ENCODE measurements at places on chromosomes 7 and 10.

DNA sequence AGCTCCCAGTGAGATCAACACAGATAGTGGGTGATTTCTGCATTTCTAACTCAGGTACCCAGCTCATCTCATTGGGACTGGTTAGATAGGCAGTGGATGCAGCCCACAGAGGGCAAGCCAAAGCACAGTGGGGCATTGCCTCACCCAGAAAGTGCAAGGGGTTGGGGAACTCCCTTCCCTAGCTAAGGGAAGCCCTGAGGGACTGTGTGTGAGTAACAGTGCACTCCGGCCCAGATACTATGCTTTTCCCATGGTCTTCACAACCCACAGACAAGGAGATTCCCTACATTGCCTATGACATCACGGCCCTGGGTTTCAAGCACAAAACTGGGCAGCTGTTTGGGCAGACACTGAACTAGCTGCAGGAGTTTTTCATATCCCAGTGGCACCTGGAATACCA lies 62.8 kb downstream of the PPP1R3A start:
- no peak for DNase-seq
- H3K27me3 ChIP-seq: no peaks in the 10 kb centered on the region
- H3K4me3 ChIP-seq: no peak overlapping the region

GRCh38 chr7:121300685-121301420 lies 27.9 kb upstream of the WNT16 start:
- no peaks in the 10 kb centered on the region for H3K4me1 ChIP-seq
- H3K27me3 ChIP-seq: no peaks in the 10 kb centered on the region
- no peak for DNase-seq
- H3K27ac ChIP-seq: no peak overlapping the region

DNA sequence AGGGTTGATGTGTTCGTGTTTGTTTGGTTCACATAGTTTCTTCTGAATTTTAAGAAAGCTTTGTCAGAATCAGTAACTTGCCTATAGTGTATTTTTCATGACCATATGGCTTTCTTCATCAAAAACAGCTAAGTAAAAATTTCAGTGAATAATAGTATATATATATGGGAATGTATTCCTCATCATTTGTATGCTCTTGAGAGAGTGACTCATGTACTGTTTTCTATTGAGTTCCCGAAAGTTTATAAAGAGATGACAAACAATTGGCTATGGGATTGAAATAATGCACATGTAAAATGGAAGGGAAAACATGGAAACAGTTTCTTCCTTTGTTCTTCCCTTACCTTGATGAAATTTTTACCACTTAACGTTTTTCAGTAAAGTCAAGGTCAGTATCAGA lies 56.4 kb downstream of the KAT6B start:
- no peaks in the 10 kb centered on the region for H3K36me3 ChIP-seq
- H3K4me1 ChIP-seq: no peaks in the 10 kb centered on the region
- DNase-seq: no peak
- H3K27ac ChIP-seq: no peak overlapping the region
- H3K4me3 ChIP-seq: no peak overlapping the region

GRCh38 chr10:56823849-56824248 lies 462.8 kb upstream of the ZWINT start:
- no peak overlapping the region for H3K27ac ChIP-seq
- no peaks in the 10 kb centered on the region for H3K36me3 ChIP-seq
- H3K27me3 ChIP-seq: no peaks in the 10 kb centered on the region
- no peaks in the 10 kb centered on the region for H3K4me1 ChIP-seq
- no peak overlapping the region for H3K4me3 ChIP-seq

GRCh38 chr7:120218712-120219111 lies 54.3 kb upstream of the KCND2 start:
- H3K27me3 ChIP-seq: no peaks in the 10 kb centered on the region
- H3K4me1 ChIP-seq: no peaks in the 10 kb centered on the region
- no peak overlapping the region for H3K4me3 ChIP-seq
- no peak for DNase-seq
- H3K27ac ChIP-seq: no peak overlapping the region

GRCh38 chr7:2444476-2444875 lies 31.7 kb downstream of the GRIFIN start:
- H3K4me1 ChIP-seq: no peaks in the 10 kb centered on the region
- H3K4me3 ChIP-seq: no peak overlapping the region
- no peaks in the 10 kb centered on the region for H3K36me3 ChIP-seq
- DNase-seq: no peak
- no peaks in the 10 kb centered on the region for H3K27me3 ChIP-seq

GRCh38 chr10:103958996-103959395 lies 7.9 kb upstream of the SLK start:
- no peak overlapping the region for H3K27ac ChIP-seq
- H3K4me3 ChIP-seq: no peak overlapping the region
- H3K4me1 ChIP-seq: no peaks in the 10 kb centered on the region
- no peak for DNase-seq
- H3K36me3 ChIP-seq: no peaks in the 10 kb centered on the region

- H3K27me3 ChIP-seq: no peaks in the 10 kb centered on the region
- no peak overlapping the region for H3K4me3 ChIP-seq
- no peaks in the 10 kb centered on the region for H3K36me3 ChIP-seq
- DNase-seq: no peak
- H3K4me1 ChIP-seq: no peaks in the 10 kb centered on the region
These were observed 15.2 kb downstream of the GRK5 start for GRCh38 chr10:119222537-119222936.
